ENCODE measurements at places on chromosomes 3 and 15.

DNA sequence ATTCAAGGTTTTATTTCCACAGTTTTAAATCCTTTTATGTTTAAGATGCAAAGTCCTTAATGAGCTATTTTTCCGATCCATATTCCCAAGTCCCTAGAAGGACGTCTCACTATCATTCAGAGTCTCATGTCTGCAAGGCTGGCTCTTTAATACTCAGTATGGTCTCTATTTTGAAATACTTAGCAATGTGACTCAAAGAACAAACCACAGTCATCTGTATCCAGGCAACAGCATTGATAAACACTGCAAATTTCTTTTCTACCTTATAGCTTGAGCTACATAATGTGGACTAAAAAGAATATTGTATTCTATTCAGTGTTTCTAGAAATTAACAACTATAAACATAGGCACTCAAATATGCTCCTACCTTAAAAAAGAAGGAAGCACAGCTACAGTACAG is 588.3 kb upstream of the NAALADL2 start:
- DNase-seq, result no peak

DNA sequence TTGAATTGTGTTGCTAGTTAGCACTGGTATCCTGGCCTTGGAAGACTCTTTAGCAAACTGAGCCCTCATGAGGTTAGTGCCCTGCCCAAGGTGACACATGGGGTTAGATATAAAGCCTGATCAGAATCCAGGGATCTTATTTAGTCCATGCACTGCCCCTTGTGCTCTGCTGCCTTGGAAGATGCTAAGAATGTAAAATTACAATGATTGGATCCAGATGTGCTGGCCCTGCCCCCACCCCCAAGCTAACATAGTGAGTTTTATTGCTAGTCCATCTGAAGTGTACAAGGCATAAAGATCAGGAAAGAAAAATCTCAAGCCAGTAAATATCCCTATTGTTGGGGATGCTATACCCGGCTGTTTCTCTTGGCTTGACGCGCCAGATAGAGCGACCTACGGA is 248.1 kb upstream of the C2CD4B start:
- no peak for DNase-seq

- no peak for DNase-seq
Measured at GRCh38 chr3:114794894-114795630, 352.0 kb downstream of the ZBTB20 start.

- DNase-seq, result no peak
Measured at GRCh38 chr3:172294223-172294806, 153.9 kb downstream of the GHSR start.

GRCh38 chr3:55191911-55192775 is 264.3 kb upstream of the LRTM1 start:
- no peak for DNase-seq

GRCh38 chr3:48960841-48961413 is 29.1 kb upstream of the P4HTM start:
- DNase-seq, result no peak
